ENCODE measurements at places on chromosomes 6 and 20.
A peak's percentile ranks its signal among the peaks of the same experiment; 100 is the strongest.

- DNase-seq = no peak
These were observed 18.7 kb downstream of the BPHL start for GRCh38 chr6:3137057-3137777.

- peak; percentile 86 for DNase-seq
These were observed 3.0 kb downstream of the E2F3 start for GRCh38 chr6:20404641-20405032.

GRCh38 chr20:25863536-25864325, 167.1 kb upstream of the ZNF337 start:
- DNase-seq = no peak

DNA sequence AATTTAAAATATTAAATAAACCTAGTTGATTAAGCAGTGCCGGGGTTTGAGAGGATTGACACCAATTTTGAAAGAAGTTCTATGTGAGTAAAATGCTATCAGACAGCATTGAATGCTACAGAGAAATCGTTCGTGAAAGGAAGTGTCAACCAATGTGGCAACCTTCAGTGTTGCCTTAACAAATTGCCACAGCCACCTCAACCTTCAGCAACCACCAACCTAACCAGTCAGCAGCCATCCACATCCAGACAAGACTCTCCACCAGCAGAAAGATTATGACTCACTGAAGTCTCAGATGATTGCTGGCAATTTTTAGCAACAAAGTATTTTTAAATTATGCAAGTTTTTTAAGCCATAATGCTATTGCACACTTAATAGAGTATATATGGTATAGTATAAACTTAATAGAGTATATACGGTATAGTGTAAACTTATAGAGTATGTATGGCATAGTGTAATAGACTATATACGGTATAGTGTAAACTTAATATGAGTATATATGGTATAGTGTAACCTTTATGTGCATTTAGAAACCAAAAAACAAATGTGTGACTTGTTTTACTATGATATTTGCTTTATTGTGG, 65.3 kb upstream of the ID4 start:
- DNase-seq = no peak

- DNase-seq = peak; percentile 38
These were observed 66.6 kb upstream of the CTNNBL1 start for GRCh38 chr20:37627060-37627766.

DNA sequence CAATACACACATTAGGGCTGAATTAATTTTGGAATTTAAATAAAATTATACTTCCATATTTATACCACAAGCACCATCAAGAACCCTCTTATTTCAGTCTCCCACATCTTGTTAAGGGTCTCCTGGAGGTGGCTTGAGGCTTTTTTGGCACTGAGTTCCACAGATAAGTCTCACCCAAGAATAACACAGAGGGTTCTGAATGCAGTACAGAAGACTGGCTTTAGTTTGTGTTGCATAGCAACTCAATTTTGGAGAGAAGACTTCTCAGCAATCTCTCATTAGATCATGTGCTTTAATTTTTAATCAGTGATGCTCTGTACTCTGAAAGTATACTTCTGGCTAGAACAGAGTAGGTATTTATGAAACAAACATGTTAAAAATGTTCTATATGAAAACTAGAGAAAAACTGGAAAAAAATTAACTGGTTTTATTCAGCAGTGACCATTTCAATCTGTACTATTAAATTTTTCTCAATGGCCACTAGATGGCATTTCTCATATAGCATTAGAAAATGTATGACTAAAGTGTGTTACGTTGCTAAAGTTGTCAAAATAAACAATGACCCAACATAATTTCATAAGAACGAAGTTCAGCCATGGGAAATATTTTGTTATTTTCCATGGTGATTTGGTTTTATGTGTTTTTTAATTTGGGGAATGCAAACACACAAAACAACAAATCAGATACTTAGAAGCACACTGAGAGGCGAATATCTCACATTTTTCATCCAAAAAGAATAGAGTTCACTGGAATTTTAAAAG, 32.7 kb upstream of the MAP7 start:
- peak; percentile 52 for DNase-seq

DNA sequence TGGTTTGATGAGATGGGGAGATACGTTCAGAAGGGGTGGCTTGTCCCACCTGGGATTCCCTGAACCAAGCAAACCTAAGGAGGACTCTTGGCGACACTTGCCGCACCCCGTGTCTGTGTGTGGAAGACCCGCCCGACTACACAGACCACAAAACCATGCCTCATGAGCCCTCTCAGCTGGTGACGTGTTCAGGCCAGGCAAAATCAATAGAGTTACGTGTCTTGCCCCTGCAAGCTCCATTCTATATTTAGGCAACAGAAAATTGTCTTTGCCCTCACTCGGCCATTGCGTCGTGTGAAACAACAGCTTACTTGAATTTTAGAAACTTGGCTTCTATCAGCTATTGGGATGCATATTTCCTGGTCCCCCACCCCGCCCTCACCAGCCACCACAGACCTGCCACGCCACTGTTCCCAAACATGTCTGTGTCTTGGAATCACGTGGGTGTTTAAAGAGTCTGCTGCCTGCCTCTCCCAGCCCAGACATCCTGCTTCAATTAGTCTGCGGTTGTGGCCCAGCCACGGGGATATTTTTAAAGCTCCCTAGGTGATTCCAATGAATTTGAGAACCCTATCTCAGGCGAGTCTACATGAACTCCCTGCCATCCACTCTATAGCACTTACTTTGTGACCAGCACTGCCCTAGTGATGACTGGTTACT, 279.2 kb upstream of the EXOC2 start:
- no peak for DNase-seq

DNA sequence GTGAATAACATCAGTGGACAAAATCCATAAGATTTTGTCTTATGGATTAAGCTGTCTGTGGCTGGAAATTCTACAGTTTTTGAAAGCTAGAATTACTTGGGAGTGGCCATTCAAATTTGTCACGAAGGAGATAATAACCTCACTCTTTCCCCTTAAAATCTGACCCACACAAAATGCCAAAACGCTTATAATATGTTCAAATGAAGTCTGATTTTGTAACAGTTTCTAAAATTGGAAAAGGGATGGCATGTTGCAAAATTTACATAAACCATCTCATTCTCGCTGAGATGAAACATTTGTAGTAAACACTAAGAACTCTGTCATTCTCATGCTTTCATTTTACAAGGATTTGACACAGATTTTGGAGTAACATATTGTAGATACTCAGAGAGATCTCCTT, 112.7 kb downstream of the GJA1 start:
- DNase-seq = no peak

GRCh38 chr6:113856625-113857555, at the start of gene MARCKS:
Gene MARCKS, plus strand, starts transcription at chr6:113857345. Its CDS starts 401 bp downstream, at chr6:113857746.
- peak; percentile 32 for DNase-seq

GRCh38 chr20:63035603-63036185, 28.9 kb upstream of the BHLHE23 start:
- no peak for DNase-seq

GRCh38 chr6:124825564-124825963, 136.7 kb upstream of the RNF217 start:
- DNase-seq = no peak

DNA sequence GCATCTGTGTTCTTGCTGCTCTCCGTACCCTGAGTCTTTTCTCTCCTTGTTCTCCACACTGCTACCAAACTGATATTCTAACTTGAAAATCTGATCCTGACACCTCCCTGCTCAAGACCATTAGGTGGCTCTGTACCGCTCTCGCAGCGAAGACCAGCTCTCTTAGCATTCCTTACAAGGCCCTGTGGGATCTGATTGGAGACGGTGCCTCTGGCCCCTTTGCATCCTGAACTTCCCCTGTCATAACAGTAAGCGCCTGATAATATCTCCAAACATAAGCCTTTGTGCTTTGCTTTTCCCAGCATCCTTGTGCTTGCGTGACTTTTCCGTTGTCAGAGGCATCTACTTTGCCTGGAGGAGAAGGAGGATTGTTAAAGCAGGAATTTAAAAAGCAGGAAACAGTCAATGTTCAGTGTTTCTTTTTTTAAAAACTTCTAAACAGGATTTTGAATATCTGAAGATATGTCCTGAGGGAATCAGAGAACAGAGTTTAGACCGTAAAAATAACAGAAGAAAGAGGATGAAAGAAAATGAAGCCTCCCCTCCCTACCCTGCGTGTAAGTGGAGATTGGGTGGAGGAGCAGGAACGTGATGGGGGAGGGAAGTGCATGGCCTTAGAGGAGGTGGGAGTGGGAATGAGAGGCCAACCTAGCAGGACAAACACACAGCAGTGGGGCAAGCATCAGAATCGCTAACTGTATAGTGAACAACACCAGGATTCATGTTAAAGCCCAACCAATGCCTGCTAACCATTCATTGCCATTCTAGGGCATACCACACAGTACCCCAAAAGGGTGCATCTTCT, 89.2 kb upstream of the STMND1 start:
- no peak for DNase-seq

DNA sequence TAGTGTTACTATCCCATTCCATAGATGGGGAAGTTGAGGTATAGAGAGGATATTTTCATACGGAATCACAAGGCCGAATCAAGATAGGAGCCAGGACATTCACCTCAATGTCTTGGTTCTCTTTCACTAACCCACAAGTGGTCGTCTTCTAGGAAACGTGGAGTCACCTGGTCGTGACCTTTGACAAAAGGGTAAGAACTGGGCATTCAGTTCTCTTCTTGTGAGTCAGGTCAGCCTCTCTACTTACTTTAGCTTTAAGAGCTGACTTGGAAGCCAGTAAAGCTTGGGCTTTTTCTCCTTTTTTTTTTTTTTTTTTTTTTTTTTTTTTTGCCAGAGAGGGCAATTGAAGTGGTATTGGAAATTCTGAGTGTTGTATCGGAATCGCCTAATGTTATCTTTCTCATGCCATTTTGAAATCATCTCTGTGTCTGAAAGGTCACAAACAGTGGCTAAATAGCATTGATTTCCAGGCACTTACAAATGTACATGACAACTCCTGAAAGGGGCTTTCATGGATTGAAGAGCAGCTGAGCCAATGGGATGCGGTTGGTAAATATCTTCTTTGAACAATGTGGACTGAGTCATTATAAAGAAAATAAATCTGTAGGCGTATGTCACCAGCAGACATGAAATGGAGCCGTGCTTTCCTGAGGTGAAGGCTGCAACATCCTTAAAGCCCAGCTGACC, 356.9 kb downstream of the KIF16B start:
- DNase-seq = no peak

GRCh38 chr20:11012975-11013374, 339.2 kb upstream of the JAG1 start:
- no peak for DNase-seq

DNA sequence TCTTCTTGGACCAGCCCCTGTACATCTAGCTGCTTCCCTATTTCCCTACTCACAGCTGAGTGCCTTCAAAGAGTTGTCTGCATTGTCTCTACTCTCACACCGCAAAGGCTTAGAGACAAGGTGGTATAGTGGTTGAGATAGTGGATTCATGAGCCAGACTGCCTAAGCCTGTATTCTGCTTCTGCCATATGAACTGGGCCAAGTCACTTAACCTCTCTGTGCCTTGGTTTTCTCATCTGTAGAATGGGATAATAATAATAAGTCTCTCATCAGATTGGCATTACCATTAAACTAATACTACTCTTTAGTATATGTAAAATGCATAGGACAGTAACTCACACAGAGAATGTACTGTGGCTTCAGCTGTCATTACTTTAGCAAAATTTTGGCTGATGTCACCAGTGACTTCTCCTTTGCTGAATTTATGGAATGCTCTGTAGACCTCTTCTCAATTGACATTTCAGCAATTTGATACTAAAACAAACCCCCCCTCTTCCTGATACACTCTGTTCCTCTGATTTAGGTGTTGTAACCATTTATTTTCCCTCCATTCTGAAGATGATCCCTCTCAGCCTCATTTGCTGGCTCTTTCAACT, 156.1 kb downstream of the ADAT2 start:
- DNase-seq = no peak

GRCh38 chr20:29878281-29878741, 1379.2 kb upstream of the DEFB115 start:
- no peak for DNase-seq

- no peak for DNase-seq
These were observed 536.7 kb upstream of the IMPG1 start for GRCh38 chr6:76609160-76609559.

DNA sequence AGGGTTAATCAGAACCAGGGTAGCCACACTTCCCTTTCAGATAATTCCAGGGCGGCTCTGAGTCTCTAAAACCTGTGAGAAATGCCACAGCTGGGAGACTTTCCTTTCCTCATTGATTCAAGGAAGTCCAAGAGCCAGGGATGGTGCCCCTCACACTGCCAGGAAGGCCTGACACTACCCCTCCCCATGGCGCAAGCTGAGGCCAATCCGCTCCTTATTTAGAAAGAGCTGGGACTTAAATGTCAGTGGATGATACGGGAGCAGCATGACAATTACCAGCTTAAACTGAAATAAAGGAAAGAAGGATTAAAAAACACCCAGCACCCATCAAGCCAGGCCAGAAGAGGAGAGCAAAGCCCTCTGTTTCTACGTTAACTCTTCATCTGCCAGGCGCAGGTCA, 244.4 kb downstream of the LRFN2 start:
- DNase-seq = no peak

DNA sequence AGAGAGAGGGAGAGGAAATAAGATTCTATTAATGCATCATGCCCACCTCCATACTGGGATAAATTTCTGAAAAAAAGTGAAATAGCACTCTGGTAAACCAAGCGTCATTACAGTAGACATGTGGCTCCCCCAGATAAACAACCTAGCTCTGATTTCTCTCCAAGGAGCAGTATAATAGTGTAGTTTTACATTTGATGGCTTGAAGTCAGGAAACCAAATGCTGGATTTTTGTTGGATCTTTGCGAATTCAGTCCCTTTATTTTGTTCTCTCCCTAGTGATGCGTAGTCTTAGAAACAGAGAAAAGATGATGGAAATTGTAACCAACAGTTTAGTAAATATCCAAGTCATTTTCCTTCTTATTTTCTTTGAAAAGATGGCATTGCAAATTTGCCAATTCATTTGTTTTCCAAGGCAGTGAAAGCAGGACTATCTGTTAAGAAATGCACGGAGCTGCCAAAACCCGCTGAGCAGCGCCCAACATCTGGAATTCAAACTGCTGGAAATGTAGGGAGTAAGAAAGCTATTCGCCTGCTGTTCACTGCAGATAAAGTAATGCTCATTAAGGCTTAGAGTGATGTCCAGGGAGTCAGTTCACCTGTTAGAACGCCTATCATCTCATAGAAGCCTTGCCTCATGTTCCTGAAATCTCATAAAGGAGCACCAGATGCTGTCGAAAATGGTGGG, 85.7 kb upstream of the DOK5 start:
- no peak for DNase-seq

- no peak for DNase-seq
These were observed 434.6 kb downstream of the CD109 start for GRCh38 chr6:74130641-74131040.

Data from OCI-LY7 (cell line).